ENCODE measurements at places on chromosomes 5 and 9.
A peak's percentile ranks its signal among the peaks of the same experiment; 100 is the strongest.

DNA sequence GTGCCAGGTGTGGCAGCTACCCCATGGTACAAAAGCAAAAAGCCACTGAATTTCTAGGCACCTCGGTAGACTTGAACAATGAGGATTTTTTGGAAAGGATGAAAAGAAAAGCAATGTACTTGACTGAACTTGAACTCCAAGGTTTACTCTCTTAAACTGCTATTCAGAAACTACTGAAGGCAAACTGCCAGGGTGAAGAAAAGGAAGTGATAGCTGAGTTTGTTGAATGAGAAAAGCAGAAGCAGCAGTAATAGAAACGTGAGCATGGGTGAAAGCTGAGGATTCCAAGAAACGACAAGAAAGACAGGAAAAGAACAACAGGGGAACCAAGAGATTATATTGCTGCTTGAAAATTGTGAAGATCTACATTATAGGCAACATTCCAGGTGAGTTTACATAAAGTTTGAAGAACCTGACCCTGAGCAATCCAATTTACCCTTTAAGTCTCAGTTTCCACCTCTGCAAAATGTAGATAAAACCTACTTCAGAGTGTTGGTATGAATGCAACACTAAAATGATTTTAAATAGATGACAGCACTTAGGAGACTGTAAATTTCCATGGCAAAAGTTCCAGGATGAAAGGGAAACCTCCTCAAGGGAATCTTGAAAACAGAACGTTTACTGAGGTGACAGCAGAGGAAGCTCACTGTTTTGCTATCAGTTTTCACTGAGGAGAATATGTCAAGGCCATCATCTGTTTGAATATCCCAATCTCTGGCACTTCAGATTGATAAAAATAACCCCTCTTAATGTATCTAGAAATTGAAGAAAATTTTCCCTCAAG lies 245.8 kb downstream of the SPATA31D1 start:
- no peaks in the 10 kb centered on the region for H3K36me3 ChIP-seq
- no peak for DNase-seq
- no peaks in the 10 kb centered on the region for H3K4me1 ChIP-seq
- no peak overlapping the region for H3K27ac ChIP-seq
- H3K27me3 ChIP-seq: no peaks in the 10 kb centered on the region

- H3K36me3 ChIP-seq: no peaks in the 10 kb centered on the region
- peak overlapping the region; percentile 31 for H3K4me3 ChIP-seq
- peak; percentile 66 for DNase-seq
- peak overlapping the region; percentile 81 for H3K27ac ChIP-seq
- H3K27me3 ChIP-seq: no peaks in the 10 kb centered on the region
These were observed 20.1 kb downstream of the PCDHGC5 start for GRCh38 chr5:141508798-141509611.

DNA sequence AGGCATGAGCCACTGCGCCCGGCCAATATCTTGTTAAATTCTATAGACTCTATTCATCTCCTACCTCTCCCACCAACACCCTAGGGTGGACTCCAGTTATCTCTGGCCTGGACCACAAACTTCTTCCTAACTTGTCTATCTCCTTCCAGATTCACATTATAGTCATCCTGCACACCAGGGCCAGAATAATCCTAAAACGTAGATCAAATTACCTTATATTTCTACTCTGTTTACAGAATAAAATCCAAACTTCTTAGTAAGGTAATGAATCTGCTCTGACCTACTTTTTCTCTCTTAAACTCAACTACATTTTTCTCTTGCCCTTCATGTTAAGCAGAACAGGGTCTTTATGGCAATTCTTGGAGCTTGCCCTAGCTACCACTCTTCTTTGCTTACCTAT lies 6.9 kb downstream of the ELL2 start:
- H3K27me3 ChIP-seq: no peaks in the 10 kb centered on the region
- no peak overlapping the region for H3K27ac ChIP-seq
- no peak for DNase-seq
- H3K4me3 ChIP-seq: no peak overlapping the region

DNA sequence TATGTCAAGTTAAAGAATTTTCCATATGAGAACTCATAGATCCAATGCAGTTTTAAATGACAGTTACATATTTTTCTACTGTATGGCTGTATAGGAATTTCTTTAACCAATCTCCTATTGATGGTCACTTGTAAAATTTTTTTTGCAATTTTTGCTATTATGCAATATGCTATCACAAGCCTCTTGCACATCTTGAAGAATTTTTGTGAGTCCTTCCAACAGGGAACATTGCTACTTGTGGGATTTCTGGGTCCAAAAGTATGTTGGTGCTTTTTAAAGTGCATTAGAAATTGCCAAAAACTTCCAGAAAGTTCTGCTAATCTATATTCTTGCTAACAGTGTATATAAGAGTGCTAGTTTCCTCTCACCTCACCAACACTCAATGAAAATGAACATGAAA lies 65.1 kb downstream of the NPR3 start:
- DNase-seq: no peak
- H3K4me1 ChIP-seq: no peaks in the 10 kb centered on the region
- no peaks in the 10 kb centered on the region for H3K36me3 ChIP-seq
- H3K27me3 ChIP-seq: no peaks in the 10 kb centered on the region
- H3K4me3 ChIP-seq: no peak overlapping the region

GRCh38 chr5:75367401-75367800 lies 30.4 kb downstream of the HMGCR start:
- no peaks in the 10 kb centered on the region for H3K4me1 ChIP-seq
- H3K4me3 ChIP-seq: no peak overlapping the region
- H3K27ac ChIP-seq: no peak overlapping the region
- DNase-seq: no peak

DNA sequence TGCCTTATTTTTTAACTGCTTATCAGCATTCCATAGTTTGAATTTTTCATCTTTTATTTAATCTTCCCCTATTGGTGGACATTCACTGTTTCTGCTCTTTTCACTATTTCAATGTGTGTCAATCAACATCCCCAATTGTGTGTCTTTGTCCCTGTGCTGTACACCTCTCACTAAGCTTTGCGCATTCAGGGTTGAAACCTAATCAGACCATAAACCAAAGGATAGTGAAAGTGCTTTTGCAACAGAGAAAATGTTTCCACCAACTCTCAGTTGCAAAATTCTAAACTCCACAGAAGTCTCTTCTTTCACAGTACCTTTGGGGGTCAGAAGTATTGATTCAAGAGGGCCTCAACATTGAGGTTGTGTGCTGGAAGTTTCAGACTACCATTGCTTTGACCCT lies 127.1 kb upstream of the SAP30L start:
- no peak for DNase-seq
- H3K4me1 ChIP-seq: no peaks in the 10 kb centered on the region
- H3K4me3 ChIP-seq: no peak overlapping the region
- no peak overlapping the region for H3K27ac ChIP-seq
- H3K27me3 ChIP-seq: no peaks in the 10 kb centered on the region

DNA sequence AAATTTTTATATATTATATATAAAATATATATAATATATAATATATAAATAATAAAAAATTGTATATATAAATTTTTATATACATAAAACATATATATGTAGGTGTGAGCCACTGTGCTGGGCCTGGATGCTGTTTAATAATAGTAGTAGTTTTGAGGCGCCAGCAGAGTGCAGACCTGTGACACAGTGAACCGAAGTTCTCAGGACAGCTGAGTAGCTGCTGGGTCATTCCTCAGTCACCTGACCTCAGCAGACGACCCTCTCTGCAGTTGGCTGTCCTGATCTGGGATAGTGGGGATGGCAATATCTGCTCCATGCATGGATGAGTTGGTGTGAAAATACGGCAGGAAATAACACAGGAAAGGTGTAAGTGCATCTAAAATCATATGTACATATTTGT lies 3.3 kb upstream of the SNX18 start:
- no peaks in the 10 kb centered on the region for H3K36me3 ChIP-seq
- no peak overlapping the region for H3K4me3 ChIP-seq

- H3K27ac ChIP-seq: peak overlapping the region; percentile 95
- peaks cover 23% of the 10 kb centered on the region for H3K4me1 ChIP-seq
- DNase-seq: peak; percentile 93
- H3K27me3 ChIP-seq: no peaks in the 10 kb centered on the region
These were observed 718 bp upstream of the DENND4C start for GRCh38 chr9:19229595-19230354.

Measured in upper lobe of left lung (tissue), 6 donors.